Lung (tissue), 17 donors: ENCODE measurements at places on chromosomes 7 and 10.

DNA sequence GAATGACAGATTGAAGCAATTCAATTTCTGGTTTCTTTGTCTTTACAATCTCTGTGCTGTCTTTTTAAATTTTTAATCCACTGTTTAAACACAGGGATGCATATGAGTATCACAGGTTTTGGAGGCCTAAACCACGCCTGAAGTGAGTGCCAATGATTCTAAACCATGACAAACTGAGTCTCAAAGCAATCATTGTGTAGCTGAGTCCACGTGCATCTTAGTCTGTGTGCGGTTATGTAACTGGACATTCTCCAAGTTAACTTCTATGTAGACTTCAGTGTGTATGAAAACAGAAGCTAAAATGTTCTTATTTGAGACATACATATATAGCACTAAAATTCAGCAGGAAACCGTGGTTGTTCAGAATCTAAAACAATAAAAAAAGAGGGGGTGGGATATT, 79.3 kb upstream of the ST8SIA6 start:
- DNase-seq = no peak

GRCh38 chr7:26334166-26334859, 42.7 kb downstream of the SNX10 start:
- no peak for DNase-seq

GRCh38 chr7:11403781-11404180, 428.2 kb downstream of the THSD7A start:
- DNase-seq = no peak

- peak; percentile 51 for DNase-seq
These were observed 169.0 kb downstream of the MAD1L1 start for GRCh38 chr7:2063563-2064260.

DNA sequence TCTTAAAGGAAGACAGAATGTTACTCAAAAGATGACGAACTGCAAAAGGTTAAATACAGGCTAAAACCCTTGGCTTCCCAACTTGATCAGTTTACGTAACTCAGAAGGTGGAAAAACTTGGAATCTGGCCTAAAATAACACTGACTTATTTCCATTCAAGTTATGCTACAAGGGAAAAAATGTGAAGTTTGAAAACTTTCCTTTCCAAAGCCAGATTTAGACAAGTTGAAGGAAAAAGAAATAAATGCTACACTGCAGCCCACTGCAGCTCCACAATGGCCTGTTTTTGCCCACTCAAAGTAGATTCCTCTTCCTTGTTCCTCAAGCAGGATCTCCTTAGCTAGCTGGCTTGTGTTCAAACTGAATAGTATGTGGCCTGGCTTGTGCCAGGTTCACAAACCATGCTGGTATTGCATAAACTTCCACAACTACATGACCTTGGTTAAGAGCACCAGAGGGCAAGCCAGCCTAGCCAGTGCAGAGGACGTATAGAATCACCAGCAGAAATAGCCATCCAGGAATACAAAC, 166.2 kb downstream of the CPEB3 start:
- DNase-seq = peak; percentile 19

GRCh38 chr10:25839683-25840082, 94.3 kb upstream of the MYO3A start:
- no peak for DNase-seq

DNA sequence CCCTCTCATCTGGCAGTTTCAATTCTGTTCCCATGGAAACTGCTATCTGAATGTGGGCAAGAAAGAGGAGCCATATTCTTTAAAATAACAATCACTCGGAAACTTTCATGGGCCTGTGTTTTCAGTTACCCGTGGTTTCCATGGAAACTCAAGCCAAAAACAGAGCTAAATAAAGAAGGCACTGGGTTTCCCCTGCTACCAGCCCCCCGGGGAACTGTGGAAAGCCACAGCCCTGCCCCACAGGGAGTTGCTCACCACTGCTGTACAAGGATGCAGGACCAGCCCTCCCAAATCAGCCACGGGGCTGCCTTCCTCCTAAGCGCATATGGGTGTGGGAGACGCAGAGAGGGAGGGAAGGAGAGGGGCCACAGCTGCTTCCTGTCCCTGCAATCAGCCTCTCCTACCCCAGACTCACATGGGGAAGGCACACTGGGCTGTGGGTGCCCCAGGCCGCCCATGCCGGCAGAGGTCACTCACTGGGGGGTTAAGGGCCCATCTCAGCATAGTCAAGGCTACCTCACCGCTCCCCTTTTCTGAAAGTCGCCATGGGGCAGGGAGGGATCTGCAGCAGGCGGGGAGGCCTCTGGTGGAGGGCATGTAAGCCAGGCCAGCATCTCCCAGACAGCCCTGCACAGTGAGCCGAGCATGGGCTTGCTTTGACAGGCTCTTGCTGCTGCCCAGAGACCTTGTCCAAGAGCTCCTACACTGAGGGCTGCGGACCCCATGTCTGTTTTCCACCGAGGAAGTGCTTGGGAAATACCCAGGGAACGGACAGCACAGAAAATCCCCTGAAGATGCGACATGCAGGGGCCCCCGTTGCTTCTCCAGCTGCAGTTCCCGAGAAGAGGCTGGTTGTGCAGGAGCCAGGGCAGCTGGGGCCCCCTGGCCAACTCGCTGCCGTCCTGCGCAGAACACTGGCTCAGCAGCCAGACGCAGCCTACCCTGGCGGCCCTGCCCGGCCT, 157.3 kb upstream of the PPP2R2D start:
- peak; percentile 77 for DNase-seq

DNA sequence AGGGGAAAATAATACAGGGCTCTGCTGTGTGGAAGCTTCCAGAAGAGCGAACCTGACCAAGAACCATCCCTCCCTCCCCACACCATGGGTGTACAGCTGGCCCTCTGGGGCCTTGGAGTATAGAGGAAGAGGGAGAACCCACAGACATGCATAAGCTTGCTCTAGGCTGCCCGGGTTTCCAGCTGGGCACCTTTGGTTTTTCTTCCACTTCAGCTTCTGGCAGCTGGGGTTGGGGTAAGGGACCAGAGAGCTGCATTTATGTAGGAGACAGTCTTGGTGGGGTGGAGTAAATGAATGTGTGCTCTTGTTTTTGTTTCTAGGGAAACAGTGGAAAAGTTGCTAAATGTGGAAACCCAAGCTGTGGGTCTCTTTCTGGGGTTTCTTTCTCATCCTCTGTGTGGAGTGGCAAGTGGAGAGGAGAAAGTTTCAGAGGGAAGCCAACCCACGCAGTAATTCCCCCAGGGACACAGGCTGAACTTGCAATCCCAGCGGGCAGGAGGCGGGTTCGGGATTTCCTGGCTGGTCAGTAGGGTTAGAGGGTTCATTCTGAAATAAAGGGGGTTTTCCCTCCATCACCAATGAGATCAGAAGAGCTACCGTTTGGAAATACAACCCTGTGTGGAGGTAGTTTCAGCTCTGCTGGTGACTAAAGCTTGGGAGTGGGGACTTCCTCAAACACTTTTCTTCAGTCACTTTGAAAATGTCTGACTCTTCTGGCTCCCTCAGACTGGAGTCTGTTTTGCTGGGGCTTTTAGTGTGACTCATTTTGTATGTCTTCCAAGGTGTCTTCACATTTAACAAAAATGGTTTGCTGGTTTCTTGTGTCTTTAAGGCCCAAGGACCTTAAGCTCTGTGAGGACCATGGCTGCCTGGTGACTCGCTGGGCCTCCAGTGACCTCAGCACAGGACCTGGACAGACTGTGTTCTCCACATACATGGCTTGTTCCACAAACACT, 22.2 kb upstream of the SRGN start:
- DNase-seq = no peak

DNA sequence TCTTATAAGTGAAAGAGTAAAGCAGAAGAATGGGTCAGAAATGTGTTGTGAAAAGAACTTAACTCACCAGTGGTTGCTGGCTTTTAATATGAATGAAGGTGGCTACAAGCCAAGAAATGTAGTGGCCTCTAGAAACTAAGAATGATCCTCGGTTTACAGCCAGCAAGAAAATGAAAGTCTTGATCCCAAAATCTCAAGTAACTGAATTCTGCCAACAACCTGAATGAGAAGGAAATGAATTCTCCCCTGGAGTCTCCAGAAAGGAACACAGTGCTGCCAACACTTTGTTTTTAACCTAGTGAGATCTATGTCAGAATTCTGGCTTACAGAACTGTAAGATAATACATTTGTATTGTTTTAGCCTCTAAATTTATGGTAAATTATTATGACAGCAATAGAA, 193.0 kb downstream of the FZD1 start:
- DNase-seq = no peak

GRCh38 chr7:80740778-80741545, 102.5 kb downstream of the CD36 start:
- DNase-seq = no peak

- no peak for DNase-seq
These were observed 31.9 kb upstream of the NEUROD6 start for GRCh38 chr7:31372231-31372959.

DNA sequence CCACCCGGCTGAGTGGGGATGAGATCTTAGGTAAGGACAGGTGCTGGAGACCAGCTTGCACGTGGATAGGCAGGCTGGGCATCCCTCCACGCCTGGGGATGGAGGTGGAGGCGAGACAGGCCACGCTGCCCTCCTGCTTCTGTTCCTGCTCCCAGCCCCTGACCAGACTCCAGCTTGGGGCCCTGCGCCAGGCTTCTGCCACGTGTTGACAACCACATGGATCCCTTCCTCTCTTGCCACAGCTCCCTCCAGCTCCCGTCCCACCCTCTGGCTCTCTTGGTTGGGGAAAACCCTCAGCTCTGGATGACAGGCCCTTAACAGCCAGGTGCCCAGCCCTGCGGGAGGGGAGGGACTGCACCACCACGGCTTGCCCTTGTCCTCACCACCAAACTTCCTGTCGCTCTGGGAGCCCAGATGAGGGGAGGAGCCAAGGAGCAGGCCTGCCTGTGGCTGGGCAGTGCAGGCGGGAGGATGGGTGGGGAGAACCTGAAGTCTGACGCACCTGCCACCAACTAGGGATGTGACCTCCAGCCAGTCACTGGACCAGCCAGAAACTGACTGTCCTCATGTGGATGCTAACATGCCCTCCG, 36.0 kb downstream of the KCNH2 start:
- DNase-seq = peak; percentile 66

DNA sequence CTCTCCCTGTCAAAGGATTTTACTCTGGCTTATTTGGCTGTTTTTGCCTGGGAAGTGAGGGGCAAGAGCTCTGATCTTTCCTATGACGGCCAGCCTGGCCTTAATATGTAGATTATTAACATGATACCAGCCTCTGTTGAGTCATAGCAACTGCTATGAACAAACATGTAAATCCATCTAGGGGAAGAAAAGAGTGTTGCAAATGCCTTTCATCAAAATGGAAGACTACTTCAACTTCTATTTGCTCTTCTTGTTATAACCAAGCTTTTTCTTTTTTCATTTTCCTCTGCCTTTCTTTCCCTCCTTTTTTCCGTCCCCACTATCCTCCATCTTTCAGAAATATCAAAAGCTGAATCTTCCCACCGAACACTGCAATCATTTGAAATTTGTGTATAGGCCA, 46.6 kb downstream of the BTRC start:
- no peak for DNase-seq

DNA sequence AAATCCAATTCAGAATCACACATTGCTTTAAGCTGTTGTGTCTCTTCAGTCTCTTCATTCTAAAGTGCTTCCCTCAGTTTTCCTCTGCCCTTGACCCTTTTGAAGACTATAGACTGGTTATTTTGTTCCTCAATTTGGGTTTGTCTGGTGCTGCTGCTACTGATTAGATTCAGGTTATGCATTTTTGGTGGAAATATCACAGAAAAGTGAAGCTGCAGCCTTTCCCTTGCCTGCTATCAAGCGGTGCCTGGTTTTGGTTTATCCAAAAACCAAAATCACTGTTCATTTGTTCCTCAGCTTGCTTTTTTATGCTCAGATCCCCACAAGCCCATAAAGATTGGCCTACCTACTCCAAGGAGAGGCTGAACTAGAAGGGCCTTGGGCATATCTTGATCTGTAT, 55.2 kb downstream of the ELMO1 start:
- DNase-seq = no peak

DNA sequence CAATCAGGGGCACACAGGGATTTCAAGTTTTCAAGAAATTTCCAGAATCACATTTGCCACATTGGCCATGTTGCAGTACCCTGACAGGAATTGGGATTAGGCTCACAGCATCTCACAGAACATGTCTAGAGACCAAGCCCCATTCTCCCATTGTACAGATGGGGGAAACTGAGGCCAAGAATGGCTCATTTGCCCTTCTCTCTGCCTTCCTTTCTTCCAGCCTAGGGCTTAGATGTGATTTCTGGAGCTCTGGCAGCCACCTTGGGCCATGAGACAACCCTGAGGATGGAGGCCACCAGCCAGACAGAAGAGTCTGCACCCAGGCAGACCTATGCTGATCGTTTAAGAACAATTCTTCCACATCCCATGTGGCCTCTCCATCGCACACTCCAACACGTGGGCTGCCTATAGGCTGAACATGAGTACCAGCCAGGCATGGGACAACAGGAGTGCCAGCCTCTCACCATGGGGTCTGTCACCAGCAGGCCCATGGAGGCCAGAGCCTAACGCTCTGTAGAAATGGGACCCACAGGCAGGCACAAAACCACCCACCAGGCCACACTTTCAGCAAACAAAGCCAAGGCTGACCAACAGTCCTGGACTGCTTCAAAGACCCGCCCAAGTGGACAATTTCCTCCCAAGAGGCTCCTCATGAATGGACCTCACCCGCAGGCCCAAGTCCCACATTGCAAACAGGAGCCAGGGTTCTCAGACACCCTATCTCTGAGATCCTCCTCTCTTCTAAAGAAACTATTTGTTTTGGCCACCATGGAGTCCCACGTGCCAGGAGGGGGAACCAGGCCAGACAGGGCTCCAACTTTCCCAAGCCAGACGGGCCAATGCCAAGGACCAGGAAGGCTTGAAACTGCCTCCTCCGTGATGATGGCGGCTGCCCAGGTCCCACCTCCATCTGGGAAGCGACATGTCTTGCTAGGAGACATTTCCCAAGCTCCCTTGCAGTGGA, 20.7 kb downstream of the PDGFA start:
- DNase-seq = no peak

GRCh38 chr7:26815426-26815825, 49.0 kb downstream of the SKAP2 start:
- no peak for DNase-seq

DNA sequence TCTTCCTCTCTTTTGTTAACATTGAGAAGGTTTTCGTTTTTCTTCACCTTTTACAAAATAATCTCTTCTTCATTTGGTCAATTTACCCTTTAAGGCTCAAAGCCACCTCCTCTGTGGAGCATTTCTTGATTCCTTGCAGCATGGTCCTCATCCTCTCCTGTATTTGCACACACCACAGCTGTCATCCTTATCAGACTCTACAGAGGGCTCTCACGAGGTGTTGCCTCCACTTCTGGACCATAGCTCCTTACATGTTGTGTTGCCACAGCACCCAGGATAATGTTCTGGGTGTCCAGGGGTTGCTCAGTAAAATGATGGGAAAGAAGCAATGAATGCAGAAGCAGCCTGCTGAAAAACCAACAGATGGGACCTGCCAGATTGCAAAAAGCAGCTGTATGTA, 192.8 kb downstream of the SH2D4B start:
- DNase-seq = no peak
